ENCODE measurements at places on chromosomes 4 and X.
A peak's percentile ranks its signal among the peaks of the same experiment; 100 is the strongest.

- no peak for DNase-seq
Observed at GRCh38 chrX:154048398-154048797, 28.7 kb upstream of the IRAK1 start.

- no peak for DNase-seq
Observed at GRCh38 chr4:76078033-76078613, 3.6 kb downstream of the ART3 start.

- DNase-seq, result no peak
Observed at GRCh38 chr4:93649828-93650227, 178.7 kb upstream of the ATOH1 start.

- DNase-seq, result no peak
Observed at GRCh38 chr4:169372791-169373190, 102.0 kb upstream of the SH3RF1 start.

DNA sequence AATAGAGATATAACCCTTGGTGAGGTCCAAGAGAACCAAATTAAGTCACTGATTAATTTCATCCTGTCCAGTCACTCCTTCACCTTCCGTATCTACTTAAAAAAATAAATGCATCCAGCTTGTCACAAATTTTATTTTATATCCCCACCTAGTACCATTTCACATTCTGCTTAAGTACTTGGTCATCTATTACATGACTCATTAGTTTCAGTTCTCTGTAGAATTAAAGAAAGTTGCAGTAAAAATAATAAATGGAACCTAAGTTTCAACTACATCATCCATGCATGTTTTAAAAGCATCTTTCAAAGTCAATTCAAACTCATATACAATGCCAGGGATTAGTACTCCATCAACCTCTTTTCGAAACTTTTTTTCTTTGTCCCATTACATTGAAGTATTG is 130.2 kb downstream of the SH2D1A start:
- no peak for DNase-seq

GRCh38 chr4:87521757-87522374 is 7.3 kb downstream of the SPARCL1 start:
- no peak for DNase-seq

DNA sequence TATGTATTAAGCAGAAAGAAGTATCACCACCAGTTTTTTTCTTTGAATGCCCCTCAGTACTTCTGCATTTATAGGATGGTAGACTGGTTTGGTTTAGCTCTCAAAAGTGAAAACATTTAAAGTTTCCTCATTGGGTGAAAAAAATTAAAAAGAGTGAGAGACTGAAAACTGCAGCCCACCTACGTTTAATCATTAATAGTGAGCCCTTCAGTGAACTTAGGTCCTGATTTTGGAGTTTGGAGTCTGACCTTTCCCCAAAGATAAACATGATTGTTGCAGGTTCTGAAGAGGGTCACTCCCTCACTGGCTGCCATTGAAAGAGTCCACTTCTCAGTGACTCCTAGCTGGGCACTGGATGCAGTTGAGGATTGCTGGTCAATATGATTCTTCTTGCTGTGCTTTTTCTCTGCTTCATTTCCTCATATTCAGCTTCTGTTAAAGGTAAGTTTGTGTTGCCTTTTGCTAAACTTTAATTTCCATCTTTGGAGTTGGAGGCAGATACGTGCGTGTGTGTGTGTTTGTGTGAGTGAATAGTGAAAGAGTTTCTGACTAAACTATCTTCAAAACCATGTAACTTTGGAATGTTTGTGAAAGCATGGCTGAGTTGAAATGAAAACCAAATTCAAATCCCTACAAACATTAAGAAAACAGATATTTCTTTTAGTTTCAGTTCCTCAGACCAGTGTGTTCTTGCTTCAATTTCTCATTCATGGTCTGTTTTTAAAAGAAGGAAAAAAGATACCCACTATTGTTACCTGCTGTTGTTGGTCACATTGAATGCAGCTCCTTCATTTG is at the start of gene MTTP:
Gene MTTP (plus strand): TSS at position 295 of the 795 bp plus-strand sequence. CDS start 86 bp downstream, at position 381.
- no peak for DNase-seq

DNA sequence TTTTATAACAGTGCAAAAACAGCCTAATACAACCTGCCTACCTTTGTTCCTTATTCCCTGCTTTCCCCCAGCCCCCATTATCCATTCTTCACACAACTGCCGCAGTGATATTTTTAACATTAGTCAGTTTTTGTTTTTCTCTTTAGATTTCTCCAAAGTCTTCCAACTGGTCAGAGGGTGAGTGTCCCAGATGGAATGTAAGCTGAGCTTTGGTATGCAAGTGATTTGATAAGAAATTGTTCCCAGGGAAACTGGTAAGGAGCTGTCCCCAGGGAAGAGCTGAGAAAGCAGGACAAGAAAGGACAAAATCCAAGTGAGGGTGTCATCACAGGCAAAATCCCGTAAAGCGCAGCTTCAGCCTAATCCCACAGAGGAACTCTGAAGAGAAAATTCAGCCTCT is 475.5 kb upstream of the ADGRL3 start:
- DNase-seq, result no peak

- DNase-seq, result no peak
Observed at GRCh38 chrX:73964579-73964978, 339.4 kb upstream of the ZCCHC13 start.

GRCh38 chr4:151522866-151523519 is 114.0 kb downstream of the FHIP1A start:
- DNase-seq, result no peak

DNA sequence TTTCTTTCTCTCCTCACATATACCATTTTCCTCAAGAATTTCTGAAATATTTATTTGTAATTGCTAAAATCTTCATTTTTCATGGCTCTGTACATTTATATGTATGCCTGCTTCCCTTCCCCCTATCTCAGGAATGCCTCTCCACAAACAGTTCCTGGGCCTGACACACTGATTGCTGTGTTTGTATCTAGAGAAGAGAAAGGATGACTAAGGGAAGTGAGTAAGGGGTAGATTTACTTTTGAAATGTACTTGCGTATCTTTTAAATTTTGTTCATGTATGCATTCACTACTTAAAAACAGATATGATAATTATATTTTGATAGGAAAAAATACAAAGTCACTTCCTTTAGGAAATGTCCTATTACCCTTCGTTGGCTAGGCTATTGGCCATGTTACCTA is 790.8 kb downstream of the PCDH18 start:
- no peak for DNase-seq

DNA sequence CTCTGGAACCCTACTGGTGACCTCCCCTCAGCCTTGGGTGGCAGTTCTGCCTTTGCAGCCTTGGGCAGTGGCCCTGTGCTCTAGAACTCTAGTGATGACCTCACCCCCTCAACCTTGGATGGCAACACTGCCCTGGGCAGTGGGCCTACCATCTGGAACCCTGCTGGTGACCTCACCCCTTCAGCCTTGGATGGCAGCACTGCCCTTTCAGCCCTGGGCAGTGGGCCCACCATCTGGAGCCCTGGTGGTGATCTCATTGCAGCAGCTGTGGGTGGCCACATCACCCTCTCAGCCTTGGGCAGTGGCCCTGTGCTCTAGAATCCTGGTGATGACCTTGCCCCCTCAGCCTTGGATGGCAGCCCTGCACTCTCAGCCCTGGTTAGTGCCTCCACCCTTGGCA is 129.3 kb downstream of the RBMX2 start:
- DNase-seq, result no peak

DNA sequence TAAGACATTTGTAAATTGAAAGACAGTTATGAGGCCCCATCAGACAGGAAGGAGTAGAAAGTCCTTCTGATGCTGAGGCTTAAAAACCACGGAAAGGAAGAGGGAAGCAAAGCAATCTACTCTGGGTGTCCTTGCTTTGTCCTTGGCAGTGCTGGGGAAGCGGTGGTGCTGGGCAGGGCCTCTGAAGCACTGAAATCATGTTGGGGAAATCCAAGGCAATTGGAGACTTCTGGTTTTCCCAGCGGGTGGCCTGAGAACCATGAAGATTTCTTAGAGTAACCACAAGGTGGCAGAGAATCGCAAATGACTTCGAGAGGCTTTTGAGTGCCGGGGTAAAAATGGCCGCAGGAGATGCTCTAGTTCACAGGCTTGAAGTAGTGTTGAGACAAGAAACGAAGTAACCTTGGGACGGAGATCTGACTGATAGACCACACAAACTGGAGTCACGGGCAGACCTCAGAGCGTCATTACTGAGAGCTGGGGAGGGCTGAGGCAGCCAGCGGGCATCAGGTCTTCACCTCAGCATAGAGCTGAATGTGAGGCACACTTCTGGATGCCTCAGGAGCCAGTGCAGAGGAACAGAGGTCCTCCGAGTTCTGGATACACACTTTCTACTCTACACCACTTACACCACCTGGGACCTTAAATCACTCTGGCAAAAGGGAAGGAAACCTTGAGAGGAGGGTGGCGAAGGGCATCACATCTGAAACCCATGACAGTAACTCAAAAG is 130.7 kb upstream of the GPRIN3 start:
- DNase-seq, result peak; percentile 42

- no peak for DNase-seq
Observed at GRCh38 chrX:4572691-4573090, 859.2 kb upstream of the PRKX start.

DNA sequence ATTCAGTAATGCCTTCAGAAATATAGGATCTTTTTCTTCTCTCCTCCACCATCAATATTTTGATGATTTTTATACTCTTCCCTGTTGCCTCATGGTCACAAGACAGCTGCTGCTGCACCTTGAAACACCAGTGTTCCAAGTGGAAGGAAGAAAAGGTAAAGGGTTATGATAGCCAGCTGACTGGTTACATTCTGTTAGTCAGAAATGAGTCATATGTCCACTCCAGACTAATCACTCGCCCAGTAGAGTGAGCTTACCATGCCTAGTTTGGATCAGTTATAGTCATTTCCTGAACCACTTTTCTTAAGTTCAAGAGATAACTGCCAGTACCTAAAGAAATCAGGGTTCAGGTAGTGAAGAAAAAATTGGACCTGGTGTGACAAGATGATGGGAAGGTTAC is 532.3 kb upstream of the SMIM31 start:
- DNase-seq, result no peak

GRCh38 chr4:77433418-77433733 is 172.2 kb upstream of the CXCL13 start:
- DNase-seq, result no peak

GRCh38 chr4:100362366-100362765 is 155.5 kb downstream of the EMCN start:
- no peak for DNase-seq

GRCh38 chr4:24604558-24605214 is 20.3 kb upstream of the DHX15 start:
- DNase-seq, result no peak

DNA sequence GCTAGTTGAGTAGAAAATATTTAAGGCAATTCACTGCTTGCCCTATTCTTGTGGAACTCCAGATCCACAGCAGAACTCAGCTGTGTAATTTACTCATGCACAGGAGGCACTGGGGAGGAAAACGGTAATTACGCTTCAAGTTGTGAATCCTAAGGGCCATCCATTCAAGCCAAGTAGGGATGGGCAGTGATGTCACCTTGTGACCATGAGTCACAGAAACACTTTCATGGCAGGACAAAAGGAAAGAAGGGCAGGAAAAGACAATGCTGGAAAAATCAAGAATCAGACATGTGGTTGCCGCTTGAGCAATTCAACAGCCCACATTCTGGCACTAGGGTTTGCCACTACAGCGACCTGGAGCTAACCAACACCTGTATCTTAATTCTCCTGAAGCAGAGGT is 1.4 kb downstream of the PAQR3 start:
- no peak for DNase-seq

DNA sequence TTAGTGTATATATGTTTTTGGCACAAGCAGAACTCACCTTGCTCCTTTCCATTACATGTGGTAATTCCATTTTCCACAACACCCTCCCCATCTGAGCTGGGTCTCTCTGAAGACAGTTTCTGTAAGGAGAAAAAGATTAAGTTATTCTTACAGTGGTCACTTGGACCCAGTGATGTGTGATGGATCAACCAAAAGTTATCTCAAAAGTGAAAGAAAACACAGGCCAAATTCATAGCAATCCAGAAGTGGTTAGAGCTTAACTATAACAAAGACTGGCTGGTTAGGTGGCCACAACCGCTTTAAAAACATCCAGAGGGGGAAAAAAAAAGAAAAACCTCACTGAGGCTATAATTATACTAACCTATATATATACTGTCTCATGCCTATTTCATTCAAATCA is 123.7 kb downstream of the AFAP1 start:
- no peak for DNase-seq

- no peak for DNase-seq
Observed at GRCh38 chrX:13764281-13764680, 29.7 kb downstream of the OFD1 start.

DNA sequence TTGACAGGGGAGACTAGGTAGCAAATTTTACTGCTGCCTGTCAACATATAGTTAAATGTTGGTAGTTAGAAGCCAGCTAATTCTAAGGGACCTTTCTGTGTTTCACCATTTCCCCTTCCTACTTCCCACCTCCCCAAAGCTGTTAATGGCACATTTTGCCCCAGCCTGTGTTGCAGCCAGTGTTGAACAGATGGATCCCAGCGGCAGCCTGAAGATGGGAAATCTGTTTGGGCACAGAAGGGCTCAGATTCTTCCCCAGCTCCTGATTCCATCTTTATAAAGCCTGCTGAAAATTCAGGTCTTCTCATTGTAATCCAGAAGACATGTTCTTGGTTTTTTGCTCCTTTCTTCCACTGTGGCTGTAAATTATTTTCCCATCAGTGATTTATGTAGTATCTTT is 89.0 kb downstream of the SPRY1 start:
- DNase-seq, result no peak

DNA sequence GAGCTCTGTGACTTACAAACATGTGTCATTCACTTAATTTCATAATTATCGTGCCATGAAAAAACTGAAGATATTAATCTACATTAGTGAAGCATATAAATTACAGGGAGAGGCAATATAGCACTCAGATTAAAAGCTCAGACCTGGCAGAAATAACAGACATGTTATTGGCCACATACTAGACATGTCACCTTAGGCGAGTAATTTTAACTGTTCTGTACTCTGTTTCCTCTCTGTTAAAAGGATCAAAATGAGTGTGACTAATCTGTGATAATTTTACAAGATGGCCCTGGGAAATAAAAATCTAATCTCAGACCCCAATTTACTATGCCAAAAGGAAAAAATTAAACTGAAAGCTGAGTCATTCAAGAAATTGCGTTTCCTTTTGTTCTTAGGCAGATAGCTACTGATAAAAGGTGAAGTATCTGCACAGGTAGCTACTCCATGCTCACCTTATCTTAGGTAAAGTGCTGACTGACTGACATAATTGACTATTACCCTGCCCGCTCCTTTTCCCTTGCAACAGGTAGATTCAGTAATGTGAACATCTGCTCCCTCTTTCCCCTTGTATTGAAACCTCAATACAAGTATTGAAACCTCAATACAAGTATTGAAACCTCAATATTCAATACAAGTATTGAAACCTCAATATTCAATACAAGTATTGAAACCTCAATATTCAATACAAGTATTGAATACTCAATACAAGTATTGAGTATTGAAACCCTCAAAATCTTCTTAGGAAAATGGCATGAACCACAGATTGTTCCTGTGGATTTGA is 33.2 kb downstream of the RELL1 start:
- no peak for DNase-seq

DNA sequence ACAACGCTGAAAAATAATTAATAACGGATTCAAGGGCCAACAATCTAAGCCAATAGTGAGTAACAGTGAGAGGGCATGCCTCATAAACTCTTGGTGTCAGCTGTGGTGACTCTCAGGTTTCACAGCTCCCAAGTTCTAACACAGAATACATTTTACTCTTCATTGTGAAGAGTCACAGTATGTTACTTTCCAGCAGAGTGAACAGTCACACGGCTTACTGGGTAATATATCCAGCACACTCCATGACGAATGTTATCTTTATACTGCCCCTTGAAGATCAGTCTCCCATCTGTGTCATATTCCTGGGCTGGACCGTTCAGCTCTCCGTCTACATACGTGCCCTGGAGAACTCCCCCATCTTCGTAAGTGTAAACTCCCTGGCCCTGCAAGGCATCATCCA is 23.1 kb downstream of the SETD7 start:
- no peak for DNase-seq

Data from stimulated activated CD4-positive, alpha-beta T cell treated with anti-CD3 and anti-CD28 coated beads, Interleukin-4, amount 100 ng/mL, for 1 hour (primary cell).